Neuronal stem cell (in vitro differentiated cells): ENCODE measurements at places on chromosomes 3 and 15.

DNA sequence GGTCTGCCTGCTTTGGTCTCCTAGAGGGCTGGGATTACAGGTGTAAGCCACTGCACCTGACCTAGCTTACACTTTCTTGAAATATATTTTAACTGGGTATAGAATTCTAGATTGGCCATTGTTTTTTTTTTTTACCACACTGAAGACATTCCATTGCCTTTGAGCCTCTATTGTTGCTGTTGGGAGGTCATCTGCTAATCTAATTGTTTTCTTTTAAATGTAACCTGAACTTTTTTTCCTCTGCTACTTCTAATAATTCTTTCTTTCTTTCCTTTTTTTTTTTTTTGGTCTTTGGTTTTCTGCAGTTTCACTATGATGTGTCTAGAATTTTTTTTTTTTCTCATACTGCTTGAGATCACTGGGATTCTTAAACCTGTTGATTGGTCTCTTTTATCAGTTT is 28.1 kb downstream of the ERICH6 start:
- DNase-seq, result no peak

GRCh38 chr3:129766135-129766534 is 127.4 kb downstream of the TMCC1 start:
- no peak for DNase-seq

GRCh38 chr3:58646503-58646902 is 20.1 kb downstream of the FAM3D start:
- no peak for DNase-seq

DNA sequence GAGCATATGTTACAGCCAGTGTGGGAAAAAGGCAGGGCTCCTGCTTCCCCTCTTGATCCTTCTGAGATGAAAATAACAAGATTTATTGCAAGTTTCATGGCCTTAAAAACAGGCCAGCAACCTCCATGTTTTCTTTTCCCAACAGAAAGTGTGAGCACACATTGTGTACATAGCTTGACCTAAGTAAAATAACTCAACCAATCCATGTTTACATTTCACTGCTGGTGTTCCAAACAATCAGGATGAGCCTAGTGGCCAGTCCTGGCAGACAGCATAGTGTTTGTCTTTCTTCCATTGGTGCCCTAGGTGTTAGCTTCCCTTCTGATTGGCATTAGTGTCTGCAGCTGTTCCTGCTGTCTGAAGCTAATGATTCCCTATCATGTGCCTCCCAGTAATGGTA is 847.7 kb downstream of the EPHA3 start:
- no peak for DNase-seq

DNA sequence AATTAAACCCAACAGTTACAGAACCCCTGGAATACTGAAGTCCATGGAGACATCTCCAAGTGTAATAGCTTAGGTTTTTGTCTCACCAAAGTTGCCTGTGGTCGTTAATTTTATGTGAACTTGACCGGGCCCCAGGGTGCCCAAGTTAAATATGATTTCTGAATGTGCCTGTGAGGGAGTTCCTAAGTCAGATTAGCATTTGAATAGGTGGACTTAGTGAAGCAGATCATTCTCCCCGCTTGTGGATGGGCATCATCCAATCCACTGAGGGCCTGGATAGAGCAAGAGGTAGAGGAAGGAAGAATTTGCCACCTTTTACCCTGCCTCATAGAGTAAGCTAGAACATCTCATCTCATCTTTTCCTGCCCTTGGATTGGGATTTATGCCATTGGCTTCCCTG is 203.0 kb downstream of the MYRIP start:
- DNase-seq, result no peak

- DNase-seq, result no peak
Measured at GRCh38 chr3:183392186-183393034, 36.0 kb downstream of the MCF2L2 start.

DNA sequence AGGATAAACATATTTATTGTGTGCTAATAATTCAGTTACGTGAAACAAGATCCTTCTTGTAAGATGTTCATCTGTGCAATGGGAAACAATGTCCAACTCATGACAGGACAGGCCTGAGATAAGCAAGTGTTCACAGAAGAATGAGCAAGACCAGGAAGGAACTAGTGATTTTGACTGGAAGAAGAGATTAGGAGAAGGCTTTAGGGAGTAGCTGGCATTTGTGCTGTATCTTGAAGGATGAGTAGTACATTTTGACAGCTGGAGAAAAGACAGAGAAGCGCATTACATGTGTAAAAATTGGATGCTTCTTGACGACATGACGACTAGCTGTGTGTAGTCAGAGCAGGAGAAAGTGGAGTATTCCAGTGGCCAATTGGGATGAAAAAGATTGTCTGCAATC is 48.4 kb downstream of the GBE1 start:
- DNase-seq, result no peak
